Dermis blood vessel endothelial cell (primary cell): ENCODE measurements at places on chromosomes 5 and 9.

DNA sequence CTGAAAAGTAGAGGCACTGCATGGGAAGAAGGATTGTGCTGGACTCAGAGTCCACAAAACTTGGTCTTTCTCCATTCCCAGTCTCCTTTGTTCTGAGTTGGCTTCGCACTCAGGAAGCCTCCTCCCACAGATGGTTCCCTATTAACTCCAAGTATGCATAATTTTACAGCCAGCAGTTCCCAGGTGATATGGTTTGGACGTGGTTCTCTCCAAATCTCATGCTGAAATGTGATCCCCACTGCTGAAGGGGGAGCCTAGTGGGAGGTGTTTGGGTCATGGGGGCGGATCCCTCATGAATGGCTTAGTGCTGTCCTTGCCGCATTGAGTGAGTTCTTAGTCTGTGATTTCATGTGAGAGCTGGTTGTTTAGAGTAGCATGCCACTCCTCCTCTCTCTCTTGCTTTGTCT is 86.6 kb downstream of the FEM1C start:
- DNase-seq, result peak; percentile 38

GRCh38 chr9:14542071-14542470 is 151.2 kb downstream of the ZDHHC21 start:
- no peak for DNase-seq

GRCh38 chr9:129182625-129183494 is 4.8 kb upstream of the IER5L start:
- peak; percentile 59 for DNase-seq

DNA sequence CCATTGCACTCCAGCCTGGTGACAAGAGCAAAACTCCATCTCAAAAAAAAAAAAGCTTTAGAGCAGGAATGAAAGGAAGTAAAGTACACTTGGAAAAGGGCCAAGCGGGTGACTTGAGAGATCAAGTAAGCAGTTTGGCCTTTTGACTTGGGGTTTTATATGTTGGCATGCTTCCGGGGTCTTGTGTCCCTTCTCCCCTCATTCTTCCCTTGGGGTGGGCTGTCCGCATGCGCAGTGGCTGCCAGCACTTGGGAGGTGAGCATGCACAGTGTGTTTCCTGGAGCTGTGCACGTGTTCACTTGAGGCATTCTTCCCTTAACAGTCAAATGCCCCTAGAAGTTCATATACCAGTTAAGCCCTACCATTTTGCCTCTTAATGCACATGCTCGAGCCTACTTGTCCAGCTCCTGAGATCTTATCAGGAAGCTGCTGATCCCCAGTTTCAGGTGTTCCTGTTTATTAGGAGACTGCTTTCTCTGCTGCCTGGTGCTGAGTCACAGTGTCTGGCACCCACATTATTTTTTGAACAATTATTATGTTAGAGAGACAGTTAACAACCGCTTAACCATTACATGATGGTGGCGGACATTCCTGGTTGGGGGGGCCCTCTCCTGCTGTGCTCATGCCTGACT is 32.6 kb upstream of the PRRC2B start:
- peak; percentile 64 for DNase-seq

DNA sequence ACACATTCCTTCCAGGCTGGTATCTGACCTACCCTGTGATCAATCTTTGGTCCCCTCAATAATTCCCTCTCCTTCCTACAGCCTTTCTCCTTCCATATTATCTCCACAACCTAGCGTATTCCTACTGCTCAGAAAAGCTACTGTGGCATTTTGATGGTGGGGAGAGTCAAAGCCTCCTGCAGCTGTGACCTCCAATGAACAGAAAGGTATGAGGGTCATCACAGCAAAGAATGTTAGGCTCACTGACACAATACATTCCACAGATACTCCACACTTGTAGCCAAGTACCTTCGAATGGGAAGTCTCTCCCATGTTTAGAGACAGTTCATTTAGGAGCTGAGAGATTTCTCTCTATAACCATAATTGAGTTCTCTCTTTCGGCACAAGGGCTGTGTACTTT is 5.9 kb downstream of the FBN2 start:
- no peak for DNase-seq

DNA sequence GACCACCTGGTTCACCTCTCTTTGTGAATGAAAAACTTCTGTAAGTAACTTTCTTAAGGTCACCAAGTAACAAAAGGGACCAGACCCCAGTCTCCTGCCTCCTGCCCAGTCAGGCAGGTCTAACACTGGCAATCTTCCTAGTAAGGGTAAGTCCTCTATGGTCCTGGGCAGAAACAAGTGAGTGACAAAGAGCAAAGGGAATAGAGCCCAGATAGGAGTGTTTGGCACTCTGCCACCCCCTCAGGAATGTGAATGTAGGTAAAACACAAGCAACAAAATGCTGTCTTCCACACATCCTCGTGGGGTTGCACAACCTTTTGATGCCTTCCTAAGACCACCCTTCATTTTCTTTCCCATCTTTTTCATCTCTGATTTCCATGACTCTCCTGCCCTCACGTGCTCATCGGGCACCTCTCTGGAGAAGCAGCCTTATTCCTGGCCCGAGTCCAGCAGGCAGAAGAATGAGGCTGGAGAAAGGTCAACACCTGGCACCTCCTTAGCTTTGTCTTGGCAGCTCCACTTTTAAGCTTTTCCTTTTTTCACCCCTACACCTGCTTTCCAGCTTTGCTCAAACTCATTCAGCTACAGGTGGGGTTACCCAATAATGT is 90.2 kb upstream of the LHFPL2 start:
- DNase-seq, result no peak

GRCh38 chr9:73154722-73155121 is 3.1 kb downstream of the ANXA1 start:
- DNase-seq, result peak; percentile 44

GRCh38 chr9:19380826-19381075 is 715 bp upstream of the RPS6 start:
- no peak for DNase-seq

- no peak for DNase-seq
These were observed 147.0 kb downstream of the PSAT1 start for GRCh38 chr9:78443946-78444345.

GRCh38 chr9:73153793-73154227 is 2.1 kb downstream of the ANXA1 start:
- DNase-seq, result peak; percentile 75

DNA sequence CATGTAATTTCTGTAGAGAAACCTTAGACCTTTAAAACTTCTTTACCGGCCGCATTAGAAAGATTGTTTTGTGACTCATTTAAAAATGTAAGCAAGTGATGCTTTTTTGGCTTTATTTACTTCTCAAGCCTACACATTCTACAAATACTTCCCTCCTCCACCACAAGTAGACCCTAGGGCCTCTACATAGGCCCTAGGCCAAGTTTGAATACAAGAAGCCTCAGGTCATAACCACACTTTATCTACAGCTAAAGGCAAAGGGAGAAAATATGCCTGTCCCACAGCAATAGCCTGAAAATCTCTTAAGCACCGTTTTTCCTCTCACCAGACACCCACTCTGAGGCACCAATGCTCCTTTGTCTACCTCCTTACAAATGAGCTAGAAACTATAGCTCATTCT is 53.9 kb downstream of the CSNK1A1 start:
- DNase-seq, result no peak

GRCh38 chr9:6067426-6067825 is 52.0 kb upstream of the RANBP6 start:
- no peak for DNase-seq

- DNase-seq, result no peak
These were observed 256.1 kb downstream of the NR3C1 start for GRCh38 chr5:143147383-143147782.

DNA sequence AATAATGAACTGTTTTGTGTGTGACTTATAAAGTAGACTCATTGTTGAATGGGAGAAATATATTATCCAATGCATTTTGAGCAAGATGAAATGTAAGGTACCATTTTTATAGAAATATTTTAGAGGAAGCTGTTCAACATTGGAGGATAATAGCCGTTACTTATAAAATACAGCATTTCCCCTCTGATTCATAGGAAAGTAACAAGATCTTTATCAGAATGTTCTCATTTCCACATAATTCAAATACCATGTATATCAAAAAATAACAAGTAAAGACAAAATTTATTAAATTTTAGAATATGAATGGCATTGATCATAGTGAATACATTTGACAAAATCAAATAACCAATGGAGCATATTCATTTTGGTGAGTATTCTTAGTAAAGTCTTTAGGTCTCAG is 346.7 kb upstream of the PTGER4 start:
- DNase-seq, result peak; percentile 58

DNA sequence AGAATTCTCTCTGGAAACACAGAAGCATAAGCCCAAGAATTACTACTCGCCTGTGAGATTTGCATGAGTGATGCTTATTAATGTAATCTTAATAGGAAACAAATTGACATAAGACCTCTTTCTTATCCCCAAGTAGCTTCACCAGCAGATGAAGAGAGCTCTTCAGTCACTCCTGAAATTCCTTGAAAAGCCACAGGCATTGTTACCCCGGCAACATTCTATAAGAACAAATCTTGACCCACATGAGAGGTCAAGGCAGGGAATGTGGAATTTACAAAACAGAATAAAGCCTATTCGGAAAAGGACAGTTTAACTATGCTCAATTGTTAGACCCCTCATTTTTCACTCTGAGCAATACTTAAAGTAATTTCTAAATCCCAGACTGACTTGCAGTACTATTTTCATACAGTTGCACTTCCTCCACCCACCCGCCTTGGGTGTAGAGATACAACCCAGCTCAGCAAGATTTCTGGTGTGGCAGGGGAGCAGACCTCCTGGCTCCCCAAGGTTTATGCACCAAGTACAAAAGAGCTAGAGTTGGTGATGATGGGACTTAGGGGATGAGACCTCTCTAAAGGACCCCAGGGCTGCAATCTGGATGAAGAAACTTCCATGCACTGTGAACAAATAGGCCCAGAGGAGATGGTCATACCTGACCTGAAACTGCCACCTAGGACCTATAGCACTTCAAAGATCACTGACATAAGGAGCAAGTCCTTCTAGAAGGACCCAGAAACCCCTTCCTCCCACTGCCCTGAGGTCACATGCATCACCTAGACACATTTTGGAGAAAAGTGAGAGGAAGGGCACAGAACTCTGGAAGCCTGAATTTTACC is 242.1 kb downstream of the ZNF608 start:
- DNase-seq, result no peak

- no peak for DNase-seq
These were observed 550.6 kb upstream of the CLINT1 start for GRCh38 chr5:158409507-158409906.

GRCh38 chr5:11048760-11049159 is 287.7 kb upstream of the DAP start:
- no peak for DNase-seq

GRCh38 chr5:57414857-57415256 is 67.8 kb downstream of the ACTBL2 start:
- DNase-seq, result no peak

- no peak for DNase-seq
These were observed 40.3 kb downstream of the GLDC start for GRCh38 chr9:6605202-6605601.

DNA sequence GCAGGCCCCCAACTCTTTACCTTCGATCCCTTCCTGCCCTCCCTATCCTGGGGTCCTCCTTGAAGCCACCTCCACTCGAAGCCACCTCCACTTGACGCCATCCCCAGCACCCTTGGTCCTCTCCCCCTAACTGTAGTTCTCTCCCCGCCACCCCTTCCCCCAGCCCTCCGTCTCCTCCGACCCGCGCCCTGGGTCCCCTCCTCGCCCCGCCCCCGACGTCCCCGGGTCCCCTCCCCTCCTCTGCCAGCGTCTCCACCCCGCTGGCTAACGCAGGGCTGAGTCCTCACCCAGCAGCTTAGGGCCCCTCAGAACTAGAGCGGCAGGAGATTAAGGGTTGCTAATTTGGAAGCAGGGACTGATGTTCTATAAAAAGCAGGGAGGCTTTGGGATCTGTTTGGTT is 30.6 kb upstream of the ANKRD33B start:
- no peak for DNase-seq

GRCh38 chr5:1950708-1951103 is 68.0 kb upstream of the IRX4 start:
- no peak for DNase-seq

DNA sequence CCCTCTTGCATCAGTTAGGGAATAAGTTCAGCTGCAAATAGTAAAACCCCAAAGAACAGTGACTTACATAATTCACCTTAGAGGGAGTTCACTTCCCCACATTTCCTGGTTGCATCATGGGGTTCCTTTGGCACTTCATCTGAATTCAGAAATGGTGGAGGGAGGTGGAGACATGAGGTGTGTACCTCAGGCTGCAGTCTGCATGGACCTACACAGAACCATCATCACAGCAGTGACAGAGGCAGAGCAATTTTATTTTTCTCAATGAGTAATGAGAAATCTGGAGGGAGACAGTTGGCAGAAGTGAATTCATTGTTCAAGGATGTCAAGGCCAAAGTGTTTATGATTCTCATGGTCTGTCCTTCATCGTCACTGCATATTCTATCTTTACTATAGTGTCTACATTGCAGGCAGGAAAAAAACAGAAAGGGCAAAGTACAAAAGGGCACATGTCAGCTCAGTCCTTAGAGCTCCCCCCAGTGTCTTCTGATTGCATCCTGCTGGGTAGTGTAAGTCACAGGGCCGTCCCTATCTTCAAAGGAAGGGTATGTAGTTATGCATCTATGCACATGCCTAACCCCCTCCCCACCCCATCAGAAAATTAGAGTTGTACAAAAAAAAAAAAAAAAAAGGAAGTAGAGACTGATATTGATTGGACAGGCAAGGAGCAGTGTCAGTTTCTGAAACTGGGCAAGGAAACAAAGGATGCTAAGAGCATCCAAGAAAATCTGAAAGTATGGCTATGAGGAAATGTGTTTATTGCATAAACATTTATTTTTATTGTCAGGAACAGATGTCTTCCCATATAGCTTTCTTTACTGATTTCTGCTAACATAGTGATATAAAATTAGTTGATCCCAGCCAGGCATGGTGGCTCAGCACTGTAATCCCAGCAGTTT is 132.7 kb upstream of the APC start:
- DNase-seq, result peak; percentile 13

DNA sequence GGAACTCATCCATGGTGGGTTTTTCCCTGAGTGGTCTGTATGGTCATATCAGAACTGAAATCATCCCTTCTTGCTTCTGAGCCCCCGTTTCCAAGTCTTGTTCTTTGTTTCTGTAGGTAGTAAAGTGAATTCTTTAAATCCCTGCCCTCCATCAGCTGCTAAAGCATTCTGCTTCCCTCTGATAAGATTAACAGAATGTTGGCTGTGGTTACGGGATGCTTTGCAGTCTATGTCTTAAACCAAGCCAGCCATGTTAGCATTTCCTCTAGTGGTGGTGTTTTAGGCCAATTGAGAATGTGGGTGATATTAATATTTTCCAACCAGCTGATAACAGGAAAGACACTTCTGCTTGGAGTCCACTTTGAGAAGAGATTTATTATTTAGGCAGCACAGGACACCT is 22.0 kb upstream of the KCNIP1 start:
- no peak for DNase-seq

- DNase-seq, result no peak
These were observed 1068.7 kb downstream of the CDH12 start for GRCh38 chr5:21784487-21784886.

DNA sequence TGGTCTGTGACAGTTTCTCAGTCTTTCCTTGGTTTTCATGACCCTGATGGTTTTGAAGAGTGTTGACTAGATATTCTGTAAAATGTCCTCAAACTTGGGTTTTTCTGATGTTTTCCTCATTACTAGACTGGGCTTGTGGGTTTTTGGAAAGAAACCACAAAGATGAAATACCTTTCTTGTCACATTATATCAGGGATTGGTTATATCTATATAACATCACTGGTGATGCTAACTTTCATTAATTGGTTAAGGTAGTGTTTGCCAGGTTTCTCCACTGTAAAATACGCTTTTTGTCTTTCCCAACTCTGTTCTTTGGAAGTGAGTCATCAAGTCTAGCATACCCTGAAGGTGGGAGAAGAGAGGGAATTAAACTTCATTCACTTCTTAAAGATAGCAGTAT is 3.3 kb upstream of the IL31RA start:
- no peak for DNase-seq
